Endodermal cell (in vitro differentiated cells): ENCODE measurements at places on chromosomes 13 and 19. TPM values are rescaled to one million over a fixed set of nuclear protein-coding genes. Genes with fewer than 3 reads are reported as not detected.

DNA sequence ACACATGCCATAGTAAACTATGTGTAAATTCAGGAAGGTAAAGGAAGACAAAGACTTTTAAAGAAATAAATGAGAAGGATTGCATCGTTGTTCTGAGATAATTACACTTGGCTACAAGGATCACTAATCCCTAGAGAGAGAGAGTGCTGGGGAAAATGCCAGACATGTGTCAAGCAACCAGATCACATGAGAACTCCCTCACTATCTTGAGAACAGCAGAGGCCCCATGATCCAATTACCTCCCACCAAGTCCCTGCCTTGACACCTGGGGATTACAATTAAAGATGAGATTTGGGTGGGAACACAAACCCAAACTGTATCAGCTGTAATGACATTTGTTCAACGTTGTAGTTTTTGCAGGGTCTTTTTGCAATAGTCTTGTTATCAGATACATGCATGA is 1600.9 kb upstream of the MIR17HG start:
- DNase-seq: peak; percentile 68

- no peak for DNase-seq
These were observed 123.8 kb upstream of the PCDH9 start for GRCh38 chr13:67353941-67354340.

DNA sequence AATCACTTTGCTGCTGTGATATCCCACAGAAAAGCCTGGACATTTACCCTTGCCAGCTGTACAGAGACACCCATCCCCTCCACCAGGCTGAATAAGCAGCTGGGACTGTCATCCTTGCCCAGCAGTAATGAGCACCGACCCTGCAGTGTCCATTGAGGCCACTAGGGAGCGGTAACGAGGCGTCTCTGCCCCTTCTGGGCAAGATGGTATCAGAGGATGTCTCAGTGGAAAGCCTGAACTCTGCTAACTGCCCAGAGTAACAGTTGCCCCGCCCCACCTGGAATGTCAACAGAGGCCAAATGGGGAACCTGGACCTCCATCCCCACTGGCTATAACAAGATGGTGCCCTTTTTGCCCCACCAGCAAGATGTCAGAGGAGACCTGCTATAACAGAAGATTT is 22.8 kb upstream of the CEACAM20 start:
- peak; percentile 96 for DNase-seq

DNA sequence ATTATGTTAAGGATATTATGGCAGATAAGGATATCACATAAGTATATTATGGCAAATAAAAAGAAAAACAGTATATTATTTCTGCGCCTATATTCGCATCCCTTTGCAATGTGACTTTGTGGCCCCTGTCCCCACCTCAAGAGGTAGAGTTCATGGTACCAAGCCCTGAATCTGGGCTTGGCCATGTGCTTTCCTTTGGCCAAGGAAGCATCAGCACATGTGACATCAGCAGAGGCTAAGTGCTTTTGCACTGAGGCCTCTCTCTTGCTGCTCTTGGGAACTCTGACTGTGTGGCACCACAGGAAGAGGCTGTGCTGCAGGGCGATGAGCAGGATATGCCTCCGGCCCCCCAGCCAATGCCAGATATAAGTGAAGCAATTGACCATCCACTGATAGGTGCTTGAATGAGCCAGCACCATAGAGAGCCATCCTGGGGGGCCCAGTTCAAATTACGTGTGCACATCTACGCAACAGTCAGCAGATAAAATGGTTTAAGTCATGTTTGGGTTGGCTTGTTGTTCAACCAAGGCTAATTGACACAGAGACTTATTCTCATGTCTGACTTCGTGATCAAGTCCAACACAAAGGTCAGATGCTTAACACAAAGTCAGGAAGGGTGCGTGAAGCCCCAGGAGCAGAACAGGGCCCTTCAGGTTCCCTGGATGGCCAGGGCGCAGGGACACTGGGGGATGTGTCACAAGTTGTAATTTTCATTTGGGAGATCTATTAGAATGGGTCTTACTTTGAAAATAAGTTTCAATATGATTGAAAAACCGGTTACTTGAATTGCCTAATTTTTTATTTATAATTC is 173.3 kb downstream of the COL4A1 start:
- no peak for DNase-seq

GRCh38 chr13:35648201-35648600 is 171.7 kb upstream of the MAB21L1 start:
- no peak for DNase-seq

- DNase-seq: no peak
These were observed 788.0 kb upstream of the ATXN8OS start for GRCh38 chr13:69319656-69320055.

GRCh38 chr13:41495044-41495443 is 37.7 kb downstream of the RGCC start:
- no peak for DNase-seq

GRCh38 chr19:4576016-4576933 is 16.8 kb upstream of the SEMA6B start:
- peak; percentile 95 for DNase-seq

DNA sequence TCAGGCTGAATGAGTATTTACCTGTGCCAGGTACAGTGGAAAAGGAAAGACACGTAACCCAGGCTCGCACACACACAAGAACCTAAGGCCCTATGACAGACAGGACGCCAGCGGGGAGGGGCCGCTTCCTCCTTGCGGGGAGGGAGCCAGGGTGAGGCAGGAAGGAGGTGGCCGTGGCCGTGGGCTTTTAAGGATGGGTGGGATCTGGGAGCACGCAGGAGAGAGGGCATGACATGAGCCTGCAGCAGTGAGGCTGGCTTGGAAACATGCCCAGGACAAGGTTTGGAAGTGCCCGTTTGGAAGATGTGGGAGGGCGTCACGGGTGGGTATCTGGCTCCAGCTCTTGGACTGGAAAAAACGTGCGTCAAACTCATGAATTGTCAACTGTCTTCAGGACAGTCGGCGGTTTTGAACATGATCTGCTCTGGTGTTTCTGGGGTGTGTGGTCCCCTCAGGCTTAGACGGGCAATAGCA is 20.1 kb downstream of the SH3GL1 start:
- no peak for DNase-seq

DNA sequence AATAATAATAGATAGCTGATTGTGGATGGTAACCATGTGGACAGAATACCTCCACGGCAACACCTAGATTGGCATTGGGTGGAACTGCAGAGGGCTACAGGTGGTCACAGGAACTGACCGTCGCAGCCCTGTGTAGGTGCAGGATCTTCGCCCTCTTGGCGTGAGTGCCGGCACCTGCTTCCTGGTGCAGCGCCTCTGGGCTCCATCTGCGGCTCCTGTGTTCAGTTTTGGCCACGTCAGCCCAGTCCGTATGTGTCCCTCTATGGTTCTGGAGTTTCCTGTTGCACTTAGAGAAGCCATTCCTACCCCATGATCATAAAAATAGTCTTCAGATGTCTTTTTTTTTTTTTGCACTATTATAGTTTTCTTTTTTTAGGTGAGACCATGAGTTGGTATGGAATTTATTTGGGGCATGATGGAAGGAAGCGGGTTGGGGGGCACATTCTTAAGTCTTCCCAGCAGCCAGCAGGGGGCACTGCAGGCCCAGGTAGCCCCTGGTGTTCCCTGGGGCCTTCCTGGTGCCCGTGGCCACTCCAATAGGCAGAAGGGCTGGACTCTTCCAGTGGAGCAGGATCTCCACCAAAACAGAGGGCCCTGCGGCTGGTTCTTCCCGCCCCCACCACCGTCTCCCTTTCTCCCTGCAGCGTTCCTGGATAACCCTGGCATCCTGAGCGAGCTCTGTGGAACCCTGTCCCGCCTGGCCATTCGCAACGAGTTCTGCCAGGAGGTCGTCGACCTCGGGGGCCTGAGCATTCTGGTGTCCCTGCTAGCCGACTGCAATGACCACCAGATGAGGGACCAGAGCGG is 10.1 kb upstream of the SLC25A42 start:
- DNase-seq: peak; percentile 90

- no peak for DNase-seq
These were observed 452.6 kb upstream of the KLF12 start for GRCh38 chr13:74586847-74587246.

The FPR2 gene
- total RNA-seq: 0.11 TPM in 1 of 2 replicates, not detected in the other

The ATP8B3 gene
- total RNA-seq: 3.4 to 14.7 TPM (median 4.3 TPM) in 3 replicates

The REEP6 gene
- total RNA-seq: 41.6 and 49.4 TPM in 2 replicates
